GM06990 (cell line): ENCODE measurements at places on chromosomes 6 and 20.

GRCh38 chr20:62307226-62308101 is 4.7 kb downstream of the ADRM1 start:
- no peak for DNase-seq

GRCh38 chr20:60104993-60105803 is 147.0 kb downstream of the CDH26 start:
- no peak for DNase-seq

GRCh38 chr20:37240337-37241067 is 21.1 kb downstream of the GHRH start:
- DNase-seq: no peak

DNA sequence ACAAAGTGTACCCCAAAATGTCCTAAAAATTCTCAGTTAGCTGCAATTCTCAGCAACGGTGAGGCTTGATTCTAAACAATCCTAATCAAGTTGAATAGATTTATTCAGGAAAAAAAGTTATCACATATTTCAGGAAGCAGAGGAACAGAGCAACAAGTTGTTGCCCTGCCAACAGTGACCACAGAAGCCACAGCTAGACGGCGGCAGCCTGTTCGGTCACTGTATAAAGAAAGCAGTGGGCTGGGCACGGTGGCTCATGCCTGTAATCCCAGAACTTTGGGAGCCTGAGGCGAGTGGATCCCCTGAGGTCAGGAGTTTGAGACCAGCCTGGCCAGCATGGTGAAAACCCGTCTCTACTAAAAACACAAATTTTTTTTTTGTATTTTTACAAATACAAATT is 171.2 kb upstream of the BMP5 start:
- DNase-seq: no peak

- DNase-seq: no peak
Measured at GRCh38 chr20:54340667-54341081, 132.8 kb downstream of the PFDN4 start.

DNA sequence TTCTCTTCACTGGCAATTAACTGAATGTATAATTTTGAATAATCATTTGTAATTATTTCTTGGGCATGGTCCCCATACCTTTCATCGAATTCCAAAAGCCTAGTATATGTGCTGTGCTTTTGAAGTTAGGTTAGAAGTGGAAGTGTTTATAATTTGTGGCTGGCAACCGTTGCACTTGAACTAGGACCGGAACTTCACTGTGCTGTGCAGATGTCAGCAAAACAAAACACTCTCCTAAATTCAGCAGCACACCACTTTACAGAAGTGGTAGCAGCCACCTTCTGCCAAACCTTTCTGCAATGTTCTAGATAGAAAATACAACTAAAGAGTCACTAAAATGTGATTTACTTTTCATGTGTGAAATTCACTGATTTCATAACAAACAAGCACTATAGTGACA is 111.9 kb downstream of the FAM83B start:
- DNase-seq: no peak

- no peak for DNase-seq
Measured at GRCh38 chr6:72102561-72102960, 216.2 kb downstream of the RIMS1 start.

DNA sequence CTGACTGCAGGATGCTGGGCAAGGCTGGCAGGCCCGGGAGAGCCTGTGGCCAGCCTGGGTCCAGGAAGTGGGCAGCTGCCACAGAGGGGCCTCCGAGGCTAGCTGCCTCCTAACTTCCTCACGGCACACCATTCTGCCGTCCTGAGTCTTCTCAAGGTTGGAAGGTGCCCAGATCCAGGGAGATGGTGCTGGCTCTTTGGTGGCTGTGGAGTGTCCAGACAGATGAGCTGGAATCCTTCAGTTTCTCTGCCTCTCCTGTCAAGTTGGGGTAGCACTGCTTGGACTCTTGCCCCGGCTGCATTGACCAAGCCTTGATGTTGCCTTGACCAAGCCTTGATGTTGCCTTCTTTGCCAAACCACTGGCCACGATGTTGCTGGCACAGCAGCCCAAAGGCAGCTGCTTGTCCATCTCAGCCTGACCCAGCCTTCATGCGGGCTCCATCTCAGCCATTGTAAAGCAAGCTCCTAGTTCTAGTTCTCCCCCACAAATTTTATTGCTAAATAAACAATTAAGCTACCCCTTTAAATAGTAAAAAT is 75.1 kb upstream of the AFDN start:
- DNase-seq: no peak

GRCh38 chr6:45174045-45174444 is 154.1 kb upstream of the RUNX2 start:
- DNase-seq: no peak
